ENCODE measurements at places on chromosomes 1 and 21.

GRCh38 chr1:55519937-55520683 is 304.9 kb upstream of the USP24 start:
- no peak for DNase-seq

GRCh38 chr1:168627370-168627769 is 51.0 kb downstream of the XCL1 start:
- DNase-seq = no peak

DNA sequence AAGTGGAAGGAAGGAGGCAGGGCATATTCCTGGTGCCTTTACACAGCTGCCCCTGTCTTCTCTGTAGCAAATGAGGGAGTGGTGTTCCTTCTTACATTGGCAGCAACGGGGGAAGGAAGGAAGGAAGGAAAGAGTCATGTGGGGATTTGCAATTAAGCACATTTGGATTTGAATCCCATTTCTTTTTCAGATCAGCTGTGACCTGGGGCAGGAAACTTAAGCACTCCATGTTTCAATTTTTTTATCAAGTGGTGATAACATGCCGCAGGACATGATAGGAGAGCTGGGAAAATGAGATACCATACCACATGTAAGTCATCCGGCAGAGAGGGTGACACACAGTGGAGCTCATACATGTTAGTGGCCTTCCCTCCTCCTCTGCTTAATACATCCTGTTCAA is 186.8 kb downstream of the APP start:
- DNase-seq = no peak

DNA sequence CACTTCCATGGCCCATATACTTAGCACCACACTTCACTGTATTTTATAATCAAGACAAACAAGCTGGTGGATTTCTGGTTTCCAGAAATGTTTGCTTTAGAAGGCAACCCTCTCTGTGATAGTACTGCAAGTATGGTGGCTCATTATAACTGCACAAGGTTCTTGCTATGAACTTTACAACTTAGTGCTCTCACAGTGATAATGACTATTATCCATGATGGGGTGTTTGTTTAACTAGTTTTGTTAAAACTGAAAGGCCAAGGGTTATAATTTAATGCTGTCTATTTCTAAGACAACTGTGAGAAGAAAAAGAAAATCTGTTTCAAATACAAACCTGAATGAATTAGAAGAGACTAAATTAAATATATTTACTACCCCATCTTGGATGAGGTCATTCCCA is 903.2 kb downstream of the ADGRL2 start:
- no peak for DNase-seq

GRCh38 chr21:15029077-15029476 is 35.7 kb downstream of the NRIP1 start:
- no peak for DNase-seq

GRCh38 chr1:202012544-202013478 is 2.4 kb downstream of the ELF3 start:
- no peak for DNase-seq

DNA sequence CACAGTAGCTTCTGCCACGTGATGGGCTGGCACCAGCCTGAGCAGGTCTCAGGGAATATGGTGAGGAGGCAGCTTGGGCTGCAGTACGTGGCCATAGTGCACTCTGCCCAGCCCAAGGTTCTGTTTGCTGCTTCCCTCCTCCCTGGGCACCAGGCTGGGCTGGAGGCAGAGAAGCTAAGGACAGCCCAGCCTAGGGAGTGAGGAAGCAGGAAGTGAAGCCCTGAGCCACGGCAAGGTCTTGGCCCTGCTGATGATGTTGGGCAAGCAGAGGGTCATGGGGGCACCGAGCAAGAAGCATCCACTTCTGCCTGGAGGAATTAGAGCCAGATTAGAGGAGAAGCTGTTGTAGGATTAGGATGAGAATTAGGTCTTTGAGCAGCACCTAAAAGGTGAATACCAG is 326.7 kb upstream of the VAMP3 start:
- DNase-seq = no peak

- no peak for DNase-seq
Observed at GRCh38 chr1:6473974-6474814, 8.2 kb upstream of the TNFRSF25 start.

GRCh38 chr1:20658166-20658915 is 2.8 kb downstream of the DDOST start:
- DNase-seq = no peak

GRCh38 chr1:14803002-14803789 is 204.7 kb downstream of the KAZN start:
- no peak for DNase-seq

GRCh38 chr1:13478692-13479091 is 35.1 kb downstream of the LRRC38 start:
- DNase-seq = no peak

- DNase-seq = peak; percentile 40
Observed at GRCh38 chr1:160675641-160676410, 29.0 kb upstream of the SLAMF1 start.

DNA sequence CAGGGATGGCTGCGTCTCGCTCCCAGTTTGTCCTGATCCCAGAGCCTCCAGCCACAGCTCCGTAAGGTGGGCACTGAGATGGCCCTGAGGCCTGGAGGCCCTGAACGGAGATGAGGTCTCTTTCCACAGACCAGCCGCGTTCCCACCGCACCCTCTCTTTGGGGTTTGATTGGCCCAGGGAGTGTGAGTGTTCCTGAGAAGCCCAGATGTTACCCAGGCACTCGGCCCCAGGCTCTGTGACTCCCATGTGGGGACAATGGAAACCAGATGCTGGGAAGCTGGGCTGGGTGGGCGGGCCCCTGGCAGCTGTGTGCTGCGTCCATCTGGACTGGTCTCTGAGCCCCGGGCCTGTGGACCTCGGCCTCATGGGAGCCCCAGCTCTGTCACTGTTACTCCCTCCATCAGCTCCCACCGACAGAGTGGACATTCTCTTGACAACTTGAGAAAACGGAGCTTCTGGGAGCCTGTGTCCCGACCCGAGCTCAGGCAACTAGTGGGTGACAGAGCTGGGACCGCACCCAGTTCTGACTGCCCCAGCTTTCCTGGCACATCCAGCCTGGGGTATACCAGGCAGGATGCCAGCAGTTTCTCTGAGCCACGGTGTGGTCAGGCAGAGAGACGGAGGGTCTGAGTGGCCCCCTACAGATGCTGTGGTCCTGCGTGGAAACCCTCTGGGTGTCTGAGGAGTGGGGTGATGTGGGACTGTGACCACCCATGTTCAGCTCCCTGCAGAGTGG is 9.8 kb upstream of the COL6A1 start:
- DNase-seq = no peak

- no peak for DNase-seq
Observed at GRCh38 chr1:1665815-1666251, 7.0 kb upstream of the CDK11B start.

- no peak for DNase-seq
Observed at GRCh38 chr1:118927427-118928187, 60.5 kb downstream of the TBX15 start.

DNA sequence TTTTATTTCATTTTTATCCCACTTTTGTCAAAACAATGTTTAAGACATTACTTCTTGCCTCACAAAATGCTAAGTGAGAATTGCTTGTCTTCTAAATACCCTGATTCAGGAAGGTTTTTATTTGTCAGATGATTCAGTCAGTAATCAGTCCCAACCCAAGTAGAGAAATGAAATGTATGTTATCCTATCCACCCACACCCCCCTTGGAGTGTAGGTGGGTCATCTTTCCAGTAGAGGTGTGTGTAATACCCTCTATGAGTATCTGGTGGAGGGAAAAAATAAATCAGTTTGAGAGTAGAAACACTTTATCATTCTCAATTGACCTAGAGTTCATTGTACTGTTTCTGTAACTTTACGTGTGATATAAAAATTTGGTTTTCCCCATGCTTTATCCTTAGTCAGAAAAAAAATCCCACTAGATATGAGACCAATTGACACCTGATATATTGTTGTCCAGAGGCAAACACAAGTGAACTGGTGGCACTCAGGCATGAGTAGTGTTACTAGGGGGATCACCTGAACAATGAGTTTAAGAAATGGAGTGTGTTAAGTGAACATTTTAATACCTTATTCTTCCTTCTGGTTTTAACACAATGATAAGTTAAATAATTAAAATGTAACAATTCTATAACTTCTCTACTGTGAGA is 153.8 kb upstream of the C1orf105 start:
- no peak for DNase-seq

GRCh38 chr1:13588946-13589796 is 5.5 kb downstream of the PDPN start:
- no peak for DNase-seq

DNA sequence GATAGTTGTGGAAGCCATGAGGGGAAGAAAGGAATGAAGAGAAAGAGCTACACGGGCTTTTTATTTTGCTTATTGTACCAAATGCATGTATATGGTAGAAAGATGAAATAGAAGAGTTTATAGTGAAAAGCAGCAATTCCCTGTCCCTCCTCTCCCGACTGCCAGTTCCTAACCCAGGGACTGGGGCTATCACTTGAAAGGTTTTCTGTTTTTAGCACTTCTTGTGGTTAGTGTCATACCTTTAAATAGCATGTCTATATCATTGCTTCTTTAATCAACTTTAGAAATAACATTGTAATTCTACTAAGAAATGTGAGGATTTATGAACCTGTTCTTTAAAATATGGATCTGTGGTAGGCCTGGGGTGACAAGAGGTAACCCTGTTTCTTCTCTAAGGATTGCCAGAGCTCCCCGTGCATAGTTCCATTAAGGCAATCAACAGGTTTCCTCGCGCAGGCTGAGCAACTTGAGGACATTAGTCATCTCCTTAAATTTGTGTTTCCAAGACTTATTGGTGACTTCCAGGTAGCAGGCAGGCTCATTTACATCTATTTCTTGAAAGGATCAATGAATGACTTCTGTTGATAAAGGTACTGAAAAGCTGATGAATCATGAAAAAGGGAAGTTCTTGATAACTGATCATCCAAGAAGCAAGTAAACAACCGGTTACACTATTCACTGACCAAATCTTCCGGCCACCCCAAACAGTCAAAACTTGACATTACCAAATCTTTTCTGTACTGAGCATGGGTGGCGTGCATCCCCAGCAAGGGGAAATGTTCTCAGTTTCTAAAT is 37.8 kb upstream of the S1PR1 start:
- no peak for DNase-seq

- DNase-seq = no peak
Observed at GRCh38 chr1:192513196-192513595, 62.4 kb upstream of the RGS1 start.
